ENCODE measurements at places on chromosomes 5 and 9. TPM values are rescaled to one million over a fixed set of nuclear protein-coding genes. Genes with fewer than 3 reads are reported as not detected.

GRCh38 chr9:73180403-73180802 lies 28.7 kb downstream of the ANXA1 start:
- no peak for DNase-seq

The MYMK gene
- total RNA-seq: not detected

- DNase-seq: no peak
These were observed 186.9 kb upstream of the RGMB start for GRCh38 chr5:98586581-98586980.

GRCh38 chr5:103428923-103429322 lies 133.7 kb downstream of the NUDT12 start:
- no peak for DNase-seq

The FGD3 gene
- total RNA-seq: 3.6 TPM

DNA sequence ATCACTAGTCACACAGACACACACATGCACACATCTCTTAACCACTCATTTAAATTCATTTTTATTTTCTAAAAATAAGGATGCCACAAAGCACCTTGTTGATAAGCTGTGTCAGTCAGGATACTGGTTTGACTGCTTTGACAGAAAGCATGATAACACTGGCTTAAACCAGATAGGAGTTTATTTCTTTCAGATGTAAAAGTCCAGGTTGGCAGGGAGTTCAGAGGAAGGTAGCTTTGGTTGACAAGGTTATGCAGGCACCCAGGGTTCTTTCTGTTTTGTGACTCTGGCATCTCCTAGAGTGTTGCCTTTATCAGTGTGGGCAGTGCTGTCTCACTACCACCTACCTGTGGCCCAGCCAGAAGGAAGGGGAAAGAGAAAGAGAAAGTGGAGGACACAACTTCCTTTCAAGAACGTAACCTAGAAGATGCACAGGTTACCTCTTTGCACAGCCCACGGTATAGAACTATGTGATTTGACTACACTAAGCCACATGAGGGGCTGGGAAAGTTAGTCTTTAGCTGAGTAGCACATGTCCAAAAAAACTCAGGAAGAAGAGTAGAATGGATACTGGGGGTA lies 334.7 kb downstream of the OSTF1 start:
- no peak for DNase-seq

- no peak for DNase-seq
These were observed 21.6 kb downstream of the FBXW11 start for GRCh38 chr5:171984748-171985419.
